ENCODE measurements at places on chromosomes 3 and 15.

DNA sequence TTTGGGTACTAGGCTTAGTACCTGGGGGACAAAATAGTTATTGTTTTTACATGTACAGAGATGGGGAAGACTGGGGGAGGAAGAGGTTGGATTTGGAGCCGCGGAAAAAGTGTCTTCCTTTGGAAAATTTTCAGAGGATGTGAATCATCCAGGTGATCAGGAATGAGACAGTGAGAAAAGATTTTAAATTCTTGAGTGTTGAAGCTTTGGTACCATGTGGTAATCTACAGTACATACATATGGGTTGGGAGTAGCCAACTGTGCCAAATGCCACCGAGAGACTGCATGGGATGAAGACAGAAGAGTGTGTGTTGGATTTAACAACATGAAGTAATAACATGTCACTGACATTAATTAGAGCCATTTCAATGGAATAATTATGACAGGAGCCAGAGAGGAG lies 1238.2 kb downstream of the ROBO1 start:
- DNase-seq, result no peak

- DNase-seq, result no peak
Observed at GRCh38 chr3:6079561-6080179, 781.2 kb upstream of the GRM7 start.

GRCh38 chr3:157782236-157782635 lies 279.0 kb upstream of the VEPH1 start:
- DNase-seq, result no peak

DNA sequence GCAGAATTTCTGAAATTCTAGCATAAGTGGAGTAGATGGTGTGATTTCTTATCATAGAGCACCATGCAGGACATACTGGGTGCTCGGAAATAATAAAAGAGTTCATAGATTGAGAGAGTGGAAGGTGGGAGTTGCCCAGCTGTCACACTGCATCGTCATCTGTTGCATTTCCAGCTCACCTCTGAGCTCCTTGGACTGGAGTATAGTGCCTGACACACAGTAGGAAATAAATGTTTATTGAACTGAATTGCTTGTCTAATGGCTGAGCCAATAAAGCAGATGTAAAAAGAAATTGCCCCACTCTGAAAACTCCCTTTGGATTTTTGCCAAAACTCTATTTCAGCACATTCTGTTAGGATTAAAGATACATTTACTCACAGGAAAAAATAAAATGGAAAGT lies 108.9 kb upstream of the UBE2E1 start:
- DNase-seq, result no peak

DNA sequence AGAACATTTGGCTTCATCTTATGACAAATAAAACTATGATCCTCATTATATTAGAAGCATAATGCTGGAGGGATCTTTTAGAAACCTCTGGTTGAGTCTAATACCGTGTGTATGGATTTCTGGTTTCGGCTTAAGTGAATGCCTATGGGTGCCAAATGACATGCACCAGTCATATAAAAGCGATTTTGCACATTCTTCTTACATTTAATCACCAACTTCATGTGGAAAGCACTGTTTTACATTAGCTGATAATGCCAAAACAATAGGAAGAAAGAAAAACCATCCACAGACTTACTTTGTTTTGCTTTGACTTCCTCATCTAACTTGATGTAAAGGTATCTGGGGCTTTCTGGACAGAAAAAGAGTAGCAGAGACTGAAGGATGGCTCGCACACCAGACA lies 20.9 kb downstream of the SLC2A2 start:
- no peak for DNase-seq

- no peak for DNase-seq
Observed at GRCh38 chr3:183577346-183577745, 21.8 kb upstream of the KLHL6 start.

GRCh38 chr3:194691481-194692283 lies 6.0 kb downstream of the FAM43A start:
- DNase-seq, result no peak

GRCh38 chr3:154956815-154957214 lies 123.3 kb upstream of the MME start:
- DNase-seq, result no peak

- no peak for DNase-seq
Observed at GRCh38 chr3:158314426-158315357, 204.8 kb downstream of the RSRC1 start.

GRCh38 chr3:64039981-64040733 lies 16.9 kb upstream of the PSMD6 start:
- DNase-seq, result no peak

GRCh38 chr15:66940368-66940767 lies 125.0 kb upstream of the SMAD3 start:
- no peak for DNase-seq

DNA sequence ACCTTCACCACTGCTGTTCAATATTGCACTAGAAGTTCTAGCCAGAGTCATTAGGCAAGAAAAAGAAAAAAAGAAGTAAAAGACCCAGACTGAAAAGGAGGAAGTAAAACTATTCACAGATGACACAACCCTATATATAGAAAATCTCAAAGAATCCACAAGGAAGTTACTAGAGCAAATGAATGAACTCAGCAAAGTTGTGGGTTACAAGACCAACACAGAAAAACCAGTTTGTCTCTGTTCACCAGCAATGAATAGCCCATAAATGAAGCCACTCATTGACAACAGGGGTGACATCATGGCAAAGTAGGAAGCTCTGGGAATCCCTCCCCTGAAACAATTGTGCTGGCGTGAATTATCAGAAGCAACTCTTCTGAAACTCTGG lies 4.6 kb downstream of the CFAP100 start:
- DNase-seq, result no peak

DNA sequence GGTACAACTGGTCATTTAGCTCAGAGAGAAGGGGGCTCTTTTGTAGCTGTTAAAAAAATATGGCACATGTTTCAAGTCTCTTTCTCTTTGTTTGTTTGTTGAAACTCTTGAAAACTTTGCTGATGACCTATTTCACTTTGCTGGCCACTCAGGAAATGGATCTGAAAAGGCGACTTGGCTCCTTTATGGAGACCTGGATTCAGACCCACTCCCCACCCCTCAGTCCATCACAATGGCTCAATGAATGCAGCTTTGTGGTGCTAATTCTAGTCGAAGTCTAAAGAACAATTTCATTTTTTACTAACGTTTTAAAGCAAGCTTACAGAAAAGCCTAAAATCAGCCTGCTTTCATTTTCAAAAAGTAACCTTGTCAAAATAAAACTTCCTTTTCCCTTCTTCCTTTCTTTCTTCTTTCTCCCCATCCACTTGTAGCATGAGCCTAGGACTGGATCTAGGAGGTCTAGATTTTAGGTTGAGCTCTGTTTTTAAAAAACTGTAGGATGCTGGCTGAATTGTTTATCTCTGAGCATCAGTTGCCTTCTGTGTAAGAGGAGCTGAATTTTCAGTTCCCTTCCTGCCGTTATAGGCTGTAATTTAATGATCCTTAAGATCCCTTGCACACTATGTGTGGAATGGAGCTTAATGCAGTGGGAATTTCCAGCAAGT lies 165.5 kb upstream of the FEZF2 start:
- peak; percentile 38 for DNase-seq

GRCh38 chr3:129616713-129617112 lies 10.2 kb upstream of the PLXND1 start:
- DNase-seq, result no peak

DNA sequence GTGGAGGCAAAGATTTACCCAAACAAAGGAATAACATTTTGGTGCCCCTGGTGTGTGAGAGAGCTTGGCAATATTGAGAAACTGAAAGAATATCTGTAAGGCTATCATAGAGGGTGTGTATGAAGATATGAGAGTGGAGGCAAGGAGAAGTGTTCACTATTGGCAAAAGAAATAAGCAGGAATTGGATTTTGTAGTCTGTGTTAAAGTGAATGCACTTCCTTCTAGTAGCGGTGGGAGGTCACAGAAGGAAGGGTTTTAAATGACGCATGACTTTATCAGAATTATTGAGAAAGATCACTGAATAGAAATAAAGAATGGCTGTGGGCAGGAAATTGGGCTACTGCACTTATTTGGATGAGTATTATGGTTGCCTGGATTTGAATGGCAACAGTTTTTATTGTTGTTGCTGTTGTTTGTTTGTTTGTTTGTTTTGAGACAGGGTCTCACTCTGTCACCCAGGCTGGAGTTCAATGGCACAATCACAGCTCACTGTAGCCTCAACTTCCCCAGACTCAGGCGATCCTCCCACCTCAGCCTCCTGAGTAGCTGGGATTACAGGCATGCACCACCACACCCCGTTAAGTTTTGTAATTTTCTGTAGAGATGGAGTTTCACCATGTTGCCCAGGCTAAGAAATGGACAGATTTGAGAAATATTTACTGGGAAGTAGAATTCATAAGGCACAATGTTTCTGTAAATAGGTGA lies 16.3 kb downstream of the MME start:
- no peak for DNase-seq

GRCh38 chr3:58143417-58144055 lies 67.2 kb downstream of the DNASE1L3 start:
- no peak for DNase-seq

DNA sequence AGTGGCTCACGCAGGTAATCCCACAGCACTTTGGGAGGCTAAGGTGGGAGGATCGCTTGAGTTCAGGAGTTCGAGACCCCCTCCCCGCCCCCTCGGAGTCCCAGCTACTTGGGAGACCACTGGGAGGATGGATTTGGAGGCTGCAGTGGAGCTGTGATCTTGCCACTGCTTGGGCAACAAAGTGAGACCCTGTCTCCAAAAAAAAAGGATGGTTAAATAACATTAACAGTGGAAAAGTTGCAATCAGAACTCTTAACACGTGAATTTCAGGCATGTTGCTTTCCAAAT lies 1.4 kb upstream of the TMEM87A start:
- no peak for DNase-seq

GRCh38 chr15:44545913-44546802 lies 9.2 kb downstream of the EIF3J start:
- no peak for DNase-seq

DNA sequence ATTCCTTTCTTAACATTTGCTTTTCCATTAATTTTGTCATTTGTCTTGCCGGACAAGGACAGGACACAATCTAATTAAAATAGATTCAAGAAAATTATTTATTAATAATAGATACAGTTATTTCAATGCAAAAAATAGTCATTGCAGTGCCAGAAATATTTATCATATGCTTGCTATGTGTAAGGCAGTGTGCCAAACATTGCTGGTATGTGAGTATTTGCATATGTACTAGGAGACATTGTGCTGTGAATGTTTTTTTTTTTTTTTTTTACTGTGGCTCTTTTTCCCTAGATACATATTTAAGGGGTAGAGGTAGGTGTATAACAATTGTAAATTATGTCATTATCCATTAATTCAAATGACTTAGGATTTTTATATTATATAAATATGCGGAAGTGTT lies 23.3 kb downstream of the SPRED1 start:
- DNase-seq, result no peak

DNA sequence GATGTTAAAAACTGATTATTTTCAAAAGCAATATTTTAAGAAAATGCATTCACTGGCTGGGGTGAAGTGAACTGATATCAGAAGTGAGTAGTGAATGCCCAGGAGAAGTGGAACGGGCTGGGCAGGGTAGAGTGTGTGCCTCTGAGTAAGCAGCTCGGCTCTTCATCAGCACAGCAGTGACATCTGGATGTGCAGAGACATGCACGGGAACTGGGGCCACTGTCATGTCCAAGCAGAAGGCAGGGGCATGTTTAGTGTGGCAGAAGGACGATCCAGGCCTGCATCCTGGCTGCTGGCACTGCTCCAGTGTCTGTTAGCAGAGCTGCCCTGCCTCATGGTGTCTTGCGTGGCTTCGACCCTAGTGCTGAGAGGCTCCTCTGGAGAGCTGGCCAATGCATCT lies 305.6 kb upstream of the LRRFIP2 start:
- no peak for DNase-seq

- DNase-seq, result no peak
Observed at GRCh38 chr15:91469632-91470567, 369.8 kb downstream of the SV2B start.

GRCh38 chr3:103308921-103309320 lies 874.1 kb downstream of the ZPLD1 start:
- no peak for DNase-seq

- peak; percentile 17 for DNase-seq
Observed at GRCh38 chr3:191301782-191302411, 27.3 kb upstream of the CCDC50 start.

DNA sequence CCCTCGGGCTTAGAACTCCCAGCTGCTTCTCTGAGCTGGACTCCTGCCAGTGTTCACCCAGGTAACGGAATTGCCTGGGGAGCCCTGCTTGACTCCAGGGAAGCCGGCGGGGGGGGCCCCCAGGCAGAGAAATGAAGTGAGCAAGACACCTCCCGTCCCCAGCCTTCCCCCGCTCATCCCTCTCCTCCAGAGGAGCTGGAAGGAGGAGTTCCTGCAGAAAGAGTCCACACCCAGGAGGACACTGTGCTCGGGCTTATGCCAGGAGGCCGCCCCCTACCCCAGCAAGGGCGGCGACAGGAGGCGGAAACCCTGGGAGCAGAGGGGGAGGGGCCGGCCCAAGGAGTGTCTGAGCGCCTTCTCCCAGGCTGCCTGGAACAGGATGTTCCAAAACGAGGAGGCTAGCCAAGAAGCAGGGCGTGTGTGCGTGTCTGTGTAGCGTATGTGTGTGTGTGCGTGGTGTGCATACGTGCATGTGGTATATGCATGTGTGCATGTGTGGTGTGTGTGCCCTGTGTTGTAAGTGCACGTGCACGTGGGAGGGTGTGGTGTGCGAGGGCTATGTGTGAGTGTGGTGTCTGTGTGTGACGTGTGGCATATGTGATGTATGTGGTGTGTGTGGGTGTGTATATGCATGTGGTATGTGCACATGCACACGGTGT lies 511.3 kb downstream of the SHQ1 start:
- no peak for DNase-seq

GRCh38 chr3:99499235-99500158 lies 138.9 kb upstream of the COL8A1 start:
- no peak for DNase-seq

- no peak for DNase-seq
Observed at GRCh38 chr3:29758108-29758433, 477.2 kb downstream of the RBMS3 start.
